Hematopoietic multipotent progenitor cell (in vitro differentiated cells): ENCODE measurements at places on chromosomes 16 and 17. TPM values are rescaled to one million over a fixed set of nuclear protein-coding genes. Genes with fewer than 3 reads are reported as not detected.

Gene KRTAP17-1
- total RNA-seq, result not detected

Gene NKD1
- under 0.01 TPM for total RNA-seq

Gene CTRB1
- not detected for total RNA-seq

Gene HSD17B1
- total RNA-seq, result 1.3 TPM
